ENCODE measurements at places on chromosomes 12 and 14. TPM values are rescaled to one million over a fixed set of nuclear protein-coding genes. Genes with fewer than 3 reads are reported as not detected.
A peak's percentile ranks its signal among the peaks of the same experiment; 100 is the strongest.

DTX1 gene
- total RNA-seq: 2.6 TPM

DNA sequence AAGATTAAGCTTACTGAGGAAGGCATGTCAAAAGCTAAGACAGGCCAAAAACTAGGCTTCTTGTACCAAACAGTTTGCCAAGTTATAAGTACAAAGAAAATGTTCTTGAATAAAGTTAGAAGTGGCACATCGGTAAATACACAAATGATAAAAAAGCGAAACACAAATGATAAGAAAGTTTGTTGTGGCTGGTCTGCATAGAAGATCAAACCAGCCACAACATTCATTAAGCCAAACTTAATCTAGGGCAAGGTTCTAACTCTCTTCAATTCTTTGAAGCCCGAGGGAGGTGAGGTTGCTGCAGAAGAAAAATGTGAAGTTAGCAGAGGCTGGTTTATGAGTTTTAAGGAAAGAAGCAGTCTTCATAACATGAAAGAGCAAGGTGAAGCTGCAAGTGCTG, 1119.6 kb upstream of the FLRT2 start:
- H3K4me3 ChIP-seq: peak overlapping the region; percentile 15
- H3K27ac ChIP-seq: no peak overlapping the region
- no peak for DNase-seq
- H3K36me3 ChIP-seq: no peaks in the 10 kb centered on the region
- no peaks in the 10 kb centered on the region for H3K4me1 ChIP-seq

SDR9C7 gene
- not detected for total RNA-seq

GDF3 gene
- 60.7 TPM for total RNA-seq

DNA sequence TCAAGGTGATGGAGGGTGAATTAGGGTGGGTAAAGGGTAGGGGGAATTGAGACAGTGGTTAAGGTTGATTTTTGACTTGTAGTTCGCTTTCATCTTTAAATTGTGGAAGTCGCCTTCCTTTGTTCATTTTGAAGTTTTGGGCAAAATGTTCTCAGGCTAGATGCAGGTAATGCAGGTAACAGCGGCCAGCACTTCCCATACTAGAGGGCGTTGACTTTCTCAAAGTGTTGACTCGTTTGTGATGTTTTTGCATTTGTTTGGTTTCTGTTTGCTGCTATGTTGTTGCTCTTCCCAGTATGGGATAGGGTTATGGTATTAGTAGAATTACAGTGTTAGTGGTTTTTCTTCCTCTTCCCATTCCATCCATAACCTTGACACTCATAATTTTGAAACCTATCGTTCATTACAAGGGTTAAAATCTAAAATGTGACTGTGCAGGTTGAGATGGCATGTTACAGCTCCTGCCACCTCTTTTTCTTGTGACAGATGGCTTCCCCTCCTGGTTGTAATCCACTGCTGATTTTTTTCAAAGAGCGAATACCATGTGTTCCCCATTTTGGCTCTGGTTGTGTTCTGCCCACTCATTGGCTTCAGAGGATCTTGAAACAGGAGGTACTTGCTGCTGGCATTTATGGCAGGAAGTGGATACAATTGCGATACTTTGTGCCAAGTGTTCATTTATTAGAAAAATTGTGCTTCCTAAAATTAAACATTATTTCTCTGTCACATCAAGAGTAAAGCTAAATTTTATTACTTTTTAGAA, 57.1 kb downstream of the ERC1 start:
- no peak overlapping the region for H3K27ac ChIP-seq
- no peaks in the 10 kb centered on the region for H3K27me3 ChIP-seq

DNA sequence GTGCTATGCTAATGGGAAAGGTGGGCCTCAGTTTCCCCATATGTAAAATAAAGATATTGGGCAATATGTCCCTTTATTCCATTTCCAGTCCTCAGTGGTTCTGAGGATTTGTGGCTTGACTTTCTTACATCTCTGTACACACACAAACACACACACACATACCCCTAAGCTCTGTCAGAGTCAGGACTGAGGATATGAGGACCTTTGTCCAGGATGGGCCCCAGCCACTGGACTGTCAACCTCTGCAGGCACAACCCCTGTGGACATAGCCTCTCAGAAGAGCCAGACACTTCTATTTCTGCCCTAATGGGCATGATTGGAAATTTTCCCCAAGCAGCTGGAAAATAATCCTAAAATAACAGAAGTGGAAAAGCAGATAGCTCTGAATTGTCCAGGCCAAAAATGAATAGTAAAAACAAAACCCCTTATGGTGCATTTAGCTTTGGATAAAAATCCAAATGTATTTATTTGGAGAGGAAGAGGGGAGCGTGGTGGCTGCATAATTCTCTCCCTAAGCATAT, 50.2 kb downstream of the RIN3 start:
- H3K27me3 ChIP-seq: no peaks in the 10 kb centered on the region
- no peak overlapping the region for H3K4me3 ChIP-seq
- no peak overlapping the region for H3K27ac ChIP-seq
- H3K4me1 ChIP-seq: no peaks in the 10 kb centered on the region
- DNase-seq: no peak

DIO2 gene
- not detected for total RNA-seq

GRCh38 chr14:102965971-102966655, 43.6 kb downstream of the AMN start:
- no peaks in the 10 kb centered on the region for H3K27me3 ChIP-seq
- no peak overlapping the region for H3K4me3 ChIP-seq
- no peak for DNase-seq
- H3K27ac ChIP-seq: no peak overlapping the region
- H3K4me1 ChIP-seq: no peaks in the 10 kb centered on the region
- peaks cover 97% of the 10 kb centered on the region for H3K36me3 ChIP-seq

DNA sequence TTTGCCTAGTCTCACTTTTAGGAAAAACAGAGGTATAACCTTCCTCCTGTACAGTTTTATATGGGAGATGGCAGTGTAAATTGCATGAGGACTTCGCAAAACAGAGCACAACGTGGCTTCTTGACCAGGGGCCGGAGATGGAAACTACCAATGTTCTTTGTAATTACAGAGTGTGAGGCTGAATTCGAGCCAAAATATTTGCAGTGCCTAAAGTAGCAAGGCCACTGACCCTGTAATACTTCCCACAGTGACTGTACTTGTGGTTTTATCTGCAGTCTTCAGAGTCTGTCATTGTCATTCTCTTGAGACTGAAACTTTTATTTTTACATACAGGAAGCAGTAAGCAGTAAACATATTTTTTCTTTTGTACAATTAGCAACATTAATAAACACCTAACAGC, 98.9 kb downstream of the RERG start:
- H3K4me3 ChIP-seq: no peak overlapping the region
- DNase-seq: no peak
- no peaks in the 10 kb centered on the region for H3K4me1 ChIP-seq
- H3K27ac ChIP-seq: no peak overlapping the region
- H3K36me3 ChIP-seq: no peaks in the 10 kb centered on the region

GRCh38 chr12:3310271-3311026, 180.6 kb upstream of the PRMT8 start:
- H3K36me3 ChIP-seq: no peaks in the 10 kb centered on the region
- H3K27ac ChIP-seq: no peak overlapping the region
- no peak overlapping the region for H3K4me3 ChIP-seq
- no peak for DNase-seq
- H3K4me1 ChIP-seq: no peaks in the 10 kb centered on the region

KRT80 gene
- 0.09 TPM for total RNA-seq

Measured in endodermal cell (in vitro differentiated cells).